ENCODE measurements at places on chromosomes 16 and 17.

- DNase-seq: no peak
Observed at GRCh38 chr17:14161419-14161818, 75.2 kb downstream of the CDRT15 start.

- DNase-seq: no peak
Observed at GRCh38 chr16:4947722-4948503, 10.2 kb upstream of the SEC14L5 start.

DNA sequence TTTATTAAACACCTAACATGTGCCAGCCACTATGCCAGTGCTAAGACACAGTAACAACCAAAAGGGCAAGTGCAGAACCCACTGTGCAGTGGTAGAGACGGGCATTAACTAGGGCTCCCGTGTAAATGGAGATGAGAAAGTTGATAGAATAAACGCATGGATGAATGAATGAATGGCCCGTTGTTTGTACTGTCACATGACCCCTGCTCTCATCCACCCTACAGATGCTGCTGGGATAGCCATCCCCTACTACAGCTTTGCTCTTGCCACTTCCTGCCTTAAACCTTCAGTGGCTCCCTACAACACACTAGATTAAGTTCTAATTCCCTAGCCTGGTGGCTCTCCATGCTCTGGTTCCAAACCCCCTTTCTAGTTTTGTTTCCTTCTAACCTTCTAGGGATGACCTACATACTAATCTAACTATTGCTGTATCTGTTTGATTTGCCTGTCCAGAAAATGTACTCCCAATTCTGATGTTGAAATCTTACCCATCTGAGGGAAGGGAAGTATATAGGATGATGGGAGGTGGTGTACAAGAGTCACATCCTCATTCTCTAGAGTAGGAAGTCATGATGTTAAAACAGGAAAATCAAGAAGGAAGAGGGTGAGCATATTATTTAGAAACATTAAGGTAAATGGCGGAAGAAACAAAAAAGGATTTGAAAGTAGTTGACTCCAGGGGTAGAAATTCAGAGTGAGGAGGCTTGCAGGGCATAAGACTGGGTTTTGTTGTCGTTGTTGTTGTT is 11.4 kb upstream of the TNRC6C start:
- DNase-seq: no peak

GRCh38 chr17:32497431-32498205 is 10.8 kb downstream of the CDK5R1 start:
- no peak for DNase-seq

DNA sequence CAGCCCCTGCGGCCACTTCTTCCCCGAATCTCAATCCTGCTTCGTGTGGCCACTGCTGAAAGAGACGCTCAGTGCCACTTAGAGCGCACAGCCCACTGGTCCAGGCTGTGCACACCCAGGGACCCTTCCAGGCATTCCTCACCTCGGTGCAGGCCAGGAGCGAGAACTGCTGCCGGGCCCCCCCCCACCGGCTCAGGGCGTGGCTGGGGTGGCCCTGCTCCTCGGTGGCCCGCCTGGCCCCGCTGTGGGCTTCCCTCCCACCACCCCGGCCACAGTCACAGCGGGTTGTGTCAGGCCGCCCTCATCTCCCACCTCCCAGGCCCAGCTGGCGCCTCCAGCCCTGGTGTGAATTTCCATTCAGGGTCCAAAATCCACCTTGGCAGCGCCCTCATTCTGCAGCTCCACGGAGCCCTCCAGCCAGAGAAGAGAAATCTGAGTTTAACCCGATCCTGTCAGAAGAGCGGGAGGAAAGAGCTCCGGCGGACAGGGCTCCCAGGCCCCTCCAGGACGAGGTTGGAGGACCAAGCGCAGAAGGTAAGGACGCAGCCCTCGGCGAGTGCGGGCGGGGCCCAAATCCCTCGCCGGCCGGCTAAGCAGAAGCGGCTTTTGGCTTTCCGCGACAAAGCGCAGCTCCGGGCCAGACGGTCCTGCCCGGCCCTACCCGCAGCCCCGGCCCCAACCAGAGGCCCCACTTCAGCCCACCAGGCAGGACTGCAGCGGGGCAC is 12.0 kb downstream of the TBC1D16 start:
- no peak for DNase-seq

DNA sequence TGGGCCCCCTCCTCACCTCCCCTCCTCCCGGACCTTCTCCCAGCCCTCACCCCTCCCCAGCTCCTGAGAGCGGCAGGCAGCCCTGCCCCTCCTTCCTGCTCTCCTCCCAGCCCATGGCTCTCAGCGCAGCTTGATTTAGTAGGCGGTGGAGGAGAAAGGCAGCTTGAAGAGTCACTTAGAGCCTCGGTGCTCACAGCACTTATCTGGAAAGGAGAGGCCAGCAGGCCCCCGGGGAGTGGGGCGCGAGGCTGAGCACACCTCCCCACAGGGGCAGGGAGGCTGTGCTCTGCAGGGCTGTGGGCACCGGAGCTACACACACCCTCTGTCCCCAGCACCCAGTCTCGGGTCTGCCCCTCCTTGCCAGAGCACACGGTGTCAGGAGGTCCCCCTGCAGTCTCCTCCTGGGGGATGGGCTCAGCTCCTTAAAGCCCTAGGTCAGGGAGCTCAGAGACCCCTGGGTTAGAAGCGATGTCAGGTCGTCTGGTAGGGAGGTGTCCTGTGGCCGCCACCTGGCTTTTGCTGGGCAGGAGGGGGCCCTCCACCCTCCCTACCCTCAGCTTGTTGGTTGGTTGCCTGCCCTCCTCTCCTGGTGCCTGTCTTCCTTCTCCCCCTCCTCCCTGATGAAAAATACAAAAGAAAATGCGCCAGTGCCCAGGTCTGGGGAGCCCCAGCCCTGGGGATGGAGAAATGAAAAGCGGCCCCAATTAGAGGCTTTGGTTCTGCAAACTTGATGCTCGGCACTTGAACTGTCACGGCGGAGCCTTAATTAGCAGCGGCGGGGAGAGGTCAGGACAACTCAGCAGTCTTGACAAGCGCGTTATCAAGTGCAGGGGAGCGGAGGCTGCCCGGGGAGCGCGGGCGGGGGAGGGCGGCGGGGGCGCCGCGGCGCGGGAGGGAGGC is 151.1 kb upstream of the GSE1 start:
- no peak for DNase-seq

DNA sequence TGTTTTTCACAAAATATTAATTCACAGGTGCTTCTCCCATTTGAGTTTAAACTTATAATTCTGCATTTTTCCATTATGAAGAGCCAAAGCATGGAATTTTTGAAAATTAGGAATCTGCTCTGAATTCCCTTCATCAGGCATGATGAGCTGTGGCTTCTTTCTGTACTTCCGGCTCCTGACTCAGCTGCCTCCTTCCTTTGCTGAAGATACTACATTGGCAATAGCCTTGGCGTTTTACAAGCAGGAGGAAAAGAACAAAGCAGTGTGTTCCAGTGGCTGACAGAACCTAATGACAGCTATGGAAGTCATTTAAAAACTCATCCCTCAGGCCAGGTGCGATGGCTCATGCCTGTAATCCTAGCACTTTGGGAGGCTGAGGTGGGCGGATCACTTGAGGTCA is 18.4 kb upstream of the USP36 start:
- no peak for DNase-seq

- DNase-seq: no peak
Observed at GRCh38 chr17:50218771-50219315, 17.4 kb upstream of the COL1A1 start.

DNA sequence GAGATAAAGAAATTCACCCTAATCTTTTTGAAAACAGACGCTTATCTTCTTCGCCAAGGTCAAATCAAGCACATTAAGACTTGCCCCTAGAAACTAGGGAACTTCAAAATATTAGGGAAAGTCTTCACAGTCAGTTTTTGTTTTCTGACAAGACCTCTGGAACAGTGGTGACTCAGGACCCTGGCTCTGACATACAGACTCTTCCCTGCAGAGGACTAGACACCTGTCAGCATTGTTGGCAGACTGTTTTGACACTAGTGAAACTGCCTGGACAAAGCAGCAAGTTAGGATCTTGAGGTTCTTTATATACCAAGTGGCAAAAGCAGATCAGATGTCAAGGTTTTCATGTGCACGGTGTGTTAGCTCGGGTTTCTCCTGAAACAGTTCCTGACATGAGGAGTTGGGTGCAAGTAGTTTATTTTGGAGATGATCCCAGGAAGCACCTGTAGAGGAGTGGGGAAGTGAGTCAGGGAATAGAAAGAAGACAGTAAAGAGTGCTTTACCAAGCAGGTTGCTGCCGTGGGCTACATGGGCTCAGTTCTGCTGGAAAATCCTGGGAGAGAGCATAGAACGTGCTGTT is 182.0 kb upstream of the IRX5 start:
- DNase-seq: no peak

DNA sequence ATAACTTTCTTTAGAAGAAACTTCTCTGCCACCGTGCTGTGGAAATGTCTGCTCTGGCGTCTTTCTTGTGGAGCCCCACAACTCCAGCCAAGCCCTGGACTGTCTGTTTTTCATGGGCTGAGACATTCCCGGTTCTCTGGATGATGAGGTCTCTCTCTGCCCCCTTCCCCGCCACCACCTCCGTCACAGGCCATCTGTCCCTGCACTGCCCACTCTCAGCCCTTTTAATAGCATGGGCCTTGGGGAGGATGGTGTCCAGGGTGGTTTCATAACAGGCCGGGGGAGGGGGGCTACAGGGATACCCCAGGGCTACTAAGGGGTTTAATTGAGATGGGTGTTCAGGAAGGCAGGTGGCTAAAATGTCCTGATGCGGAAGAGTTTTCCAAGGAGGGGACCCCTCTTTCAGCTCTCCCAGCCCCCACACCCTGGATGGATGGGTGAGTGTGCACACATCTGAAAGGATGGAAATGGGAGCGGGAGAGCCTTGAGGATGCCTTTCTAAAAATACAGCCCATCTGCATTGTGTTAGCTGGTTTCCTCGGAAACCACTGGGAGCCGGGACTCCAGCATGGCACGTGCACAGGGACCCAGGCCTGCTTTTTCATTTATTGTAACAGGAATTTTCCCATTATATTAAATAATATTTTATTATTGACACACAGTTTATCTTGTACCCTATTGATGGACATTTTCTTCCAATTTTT is 14.6 kb upstream of the NDRG4 start:
- DNase-seq: no peak

DNA sequence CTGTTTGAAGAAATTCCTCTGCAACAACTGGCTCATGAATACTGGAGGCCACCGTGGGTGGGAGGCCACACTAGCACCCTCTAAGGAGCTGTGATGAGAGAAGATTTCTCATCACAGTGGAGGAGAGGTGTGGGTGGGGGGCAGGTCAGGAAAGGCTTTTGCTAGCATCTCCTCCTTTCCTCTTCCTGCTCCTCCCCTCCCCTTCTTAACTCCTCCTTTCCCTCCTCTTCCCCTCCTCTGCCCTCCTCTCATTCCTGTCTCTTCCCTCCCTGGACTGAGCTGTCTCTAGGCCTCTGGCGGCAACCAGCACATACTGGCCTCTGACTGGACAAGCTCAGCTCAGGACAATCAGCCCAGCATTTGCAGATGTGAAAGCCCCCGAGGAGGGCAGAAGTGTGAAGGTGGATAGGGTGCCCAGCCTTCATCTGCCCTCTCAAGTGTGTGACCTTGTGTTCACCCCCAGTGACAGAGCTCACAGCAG is 19.0 kb upstream of the LHX1 start:
- DNase-seq: no peak

DNA sequence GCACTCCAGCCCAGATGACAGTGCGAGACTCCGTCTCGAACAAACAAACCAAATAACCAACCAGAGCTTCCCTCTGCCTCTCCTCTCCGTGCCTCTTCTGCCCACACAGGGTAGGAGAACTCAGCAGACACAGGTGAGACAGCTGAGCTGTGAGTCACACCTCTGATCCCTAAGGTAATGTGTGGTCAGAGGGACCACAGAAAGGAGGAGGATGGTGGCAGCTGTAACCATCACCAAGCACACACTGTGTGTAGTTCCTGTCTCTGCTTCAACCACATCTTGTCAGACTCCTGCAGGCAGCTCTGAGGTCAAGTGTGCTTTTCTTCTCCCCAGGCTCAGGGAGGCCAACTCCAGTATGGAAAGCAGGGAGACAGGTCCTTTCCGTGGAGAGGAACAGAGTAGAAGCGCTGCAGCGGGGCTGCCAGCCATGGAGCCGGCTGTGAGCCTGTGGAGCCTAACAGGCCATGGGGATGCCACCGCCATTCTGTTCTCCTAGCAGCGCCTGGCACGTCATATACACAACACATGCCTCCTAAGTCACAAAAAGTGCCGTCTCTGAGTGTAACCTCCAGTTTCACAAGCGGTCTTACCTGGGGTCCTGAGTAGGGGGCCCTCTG is 7.1 kb downstream of the NUDT16L1 start:
- DNase-seq: no peak

DNA sequence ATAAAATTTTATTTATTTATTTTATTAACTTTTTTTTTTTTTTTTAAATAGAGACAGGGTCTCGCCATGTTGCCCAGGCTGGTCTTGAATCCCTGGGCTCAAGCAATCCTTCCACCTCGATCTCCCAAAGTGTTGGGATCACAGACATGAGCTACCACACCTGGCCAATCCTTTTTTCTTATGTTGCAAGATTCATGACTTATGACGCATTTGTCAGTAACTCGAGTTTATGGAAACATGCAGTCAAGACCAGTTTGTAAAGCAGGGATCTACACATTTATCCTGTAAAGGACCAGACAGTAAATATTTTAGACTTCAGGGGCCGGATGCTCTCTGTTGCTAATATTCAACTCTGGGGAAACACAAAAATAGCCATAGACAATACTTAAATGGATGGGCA is 9.4 kb upstream of the MAP2K6 start:
- DNase-seq: no peak

DNA sequence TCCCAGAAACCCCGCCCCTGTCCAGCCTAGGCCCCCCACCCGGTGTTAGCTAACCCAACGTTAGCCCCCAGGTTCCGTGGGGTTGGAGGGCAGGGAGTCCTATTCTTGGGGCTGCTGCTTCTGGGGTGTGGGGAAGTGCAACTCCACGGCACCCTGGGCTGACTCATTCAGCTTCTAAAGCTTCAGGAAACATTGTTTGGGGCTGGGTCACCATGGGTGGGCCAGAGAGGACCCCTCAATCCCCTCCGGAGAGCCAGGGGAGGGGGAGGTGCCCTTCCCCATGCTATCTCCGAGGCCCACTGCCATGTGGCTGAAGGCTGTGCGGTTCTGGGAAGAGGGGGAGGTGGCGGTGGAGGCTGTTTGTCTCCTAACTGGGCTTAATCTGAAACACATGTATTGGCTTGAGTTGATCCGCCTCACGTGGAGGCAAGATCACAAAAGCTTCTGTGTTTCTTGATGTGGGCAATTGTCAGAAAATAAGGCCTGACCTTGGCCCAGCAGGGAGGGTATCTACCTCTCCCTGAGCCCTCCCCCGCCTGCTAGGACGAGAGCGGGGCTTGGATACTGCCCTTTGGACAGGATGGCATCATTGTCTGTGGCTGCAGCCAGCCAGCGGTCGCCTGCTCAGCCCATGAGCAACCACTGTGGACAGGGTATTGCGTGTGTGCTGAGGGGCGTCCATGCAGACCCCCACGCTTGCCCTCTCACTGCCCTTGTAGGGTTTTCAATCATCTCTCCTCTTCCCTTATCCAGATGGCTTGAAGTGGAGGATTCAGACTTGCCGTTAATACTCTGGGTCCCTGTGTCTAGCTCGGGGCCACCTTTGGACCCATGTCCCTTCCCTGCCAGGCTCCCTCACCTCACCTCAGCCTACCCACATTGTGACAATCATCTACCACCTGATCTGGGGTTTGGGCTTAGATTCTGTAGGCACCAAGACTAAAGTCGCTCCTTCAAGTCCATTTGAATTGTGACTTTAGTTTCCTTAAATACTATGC is 1.3 kb downstream of the SERPINF1 start:
- DNase-seq: no peak
